ENCODE measurements at places on chromosomes 1 and 21.

GRCh38 chr1:40204856-40205255 is 42.9 kb upstream of the TMCO2 start:
- DNase-seq, result no peak

- no peak for DNase-seq
Observed at GRCh38 chr1:48687282-48688045, 89.2 kb downstream of the BEND5 start.

DNA sequence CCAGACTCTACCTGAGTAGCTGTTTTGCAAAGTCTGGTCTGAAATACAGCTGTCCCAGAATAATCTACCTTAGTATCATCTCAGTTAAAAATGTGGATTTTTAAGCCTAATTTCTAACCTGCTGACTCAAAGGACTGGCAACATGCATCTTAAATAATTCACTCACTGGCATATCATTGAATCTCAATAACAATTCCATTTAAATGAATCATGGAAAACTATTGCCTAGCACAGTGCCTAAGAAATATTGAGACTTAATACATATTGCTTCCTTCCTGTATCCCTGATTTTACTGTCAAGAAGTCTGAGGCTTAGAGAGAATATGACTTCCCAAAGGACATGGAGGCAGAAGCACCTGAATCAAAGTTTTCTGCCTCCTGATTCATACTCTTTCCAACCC is 3.1 kb downstream of the CCDC190 start:
- DNase-seq, result no peak

DNA sequence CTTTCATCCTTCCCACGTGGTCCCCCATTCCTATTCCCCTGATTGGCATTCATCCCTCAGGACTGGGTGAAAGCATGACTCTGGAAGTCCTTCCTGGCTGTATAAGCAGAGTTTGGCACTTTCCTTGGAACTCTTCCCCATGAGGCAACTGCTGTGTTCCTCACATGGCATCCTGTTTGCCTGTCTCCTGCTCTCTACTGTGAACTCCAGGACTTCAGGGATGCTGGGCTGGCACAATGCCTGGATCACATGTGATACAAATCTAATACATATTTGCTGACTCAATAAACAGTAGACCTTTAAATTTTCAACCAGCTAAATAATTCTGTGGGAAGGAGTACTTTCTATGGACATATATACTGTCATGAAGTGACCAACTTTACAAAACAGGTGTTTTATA is 46.8 kb upstream of the EDEM3 start:
- no peak for DNase-seq

GRCh38 chr1:170701962-170702361 is 38.0 kb downstream of the PRRX1 start:
- DNase-seq, result no peak

DNA sequence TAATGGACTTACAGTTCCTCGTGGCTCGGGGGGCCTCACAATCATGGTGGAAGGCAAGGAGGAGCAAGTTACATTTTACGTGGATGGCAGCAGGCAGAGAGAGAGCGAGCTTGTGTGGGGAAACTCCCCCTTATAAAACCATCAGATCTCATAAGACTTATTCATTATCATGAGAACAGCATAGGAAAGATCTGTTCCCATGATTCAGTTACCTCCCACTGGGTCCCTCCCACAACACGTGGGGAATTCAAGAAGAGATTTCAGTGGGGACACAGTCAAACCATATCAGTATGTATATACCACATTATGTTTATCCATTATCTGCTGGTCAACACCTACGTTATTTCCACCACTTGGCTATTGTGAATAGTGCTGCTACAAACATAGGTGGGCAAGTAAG is 352.3 kb upstream of the B3GALT2 start:
- DNase-seq, result no peak

GRCh38 chr1:165207853-165208515 is 148.5 kb downstream of the LMX1A start:
- DNase-seq, result no peak

- DNase-seq, result no peak
Observed at GRCh38 chr1:244296003-244296402, 155.7 kb downstream of the ADSS2 start.

DNA sequence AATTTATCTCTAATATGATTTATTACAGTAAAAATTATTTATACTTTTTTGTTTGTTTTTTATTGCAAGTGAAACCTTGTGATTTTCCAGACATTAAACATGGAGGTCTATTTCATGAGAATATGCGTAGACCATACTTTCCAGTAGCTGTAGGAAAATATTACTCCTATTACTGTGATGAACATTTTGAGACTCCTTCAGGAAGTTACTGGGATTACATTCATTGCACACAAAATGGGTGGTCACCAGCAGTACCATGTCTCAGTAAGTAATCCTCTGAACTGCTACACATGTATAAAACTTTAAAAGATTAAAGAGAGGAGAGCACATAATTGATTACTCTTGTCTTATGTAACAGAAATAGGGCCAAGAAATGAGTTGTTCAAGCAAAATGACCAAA is 4.5 kb downstream of the CFHR3 start:
- no peak for DNase-seq

DNA sequence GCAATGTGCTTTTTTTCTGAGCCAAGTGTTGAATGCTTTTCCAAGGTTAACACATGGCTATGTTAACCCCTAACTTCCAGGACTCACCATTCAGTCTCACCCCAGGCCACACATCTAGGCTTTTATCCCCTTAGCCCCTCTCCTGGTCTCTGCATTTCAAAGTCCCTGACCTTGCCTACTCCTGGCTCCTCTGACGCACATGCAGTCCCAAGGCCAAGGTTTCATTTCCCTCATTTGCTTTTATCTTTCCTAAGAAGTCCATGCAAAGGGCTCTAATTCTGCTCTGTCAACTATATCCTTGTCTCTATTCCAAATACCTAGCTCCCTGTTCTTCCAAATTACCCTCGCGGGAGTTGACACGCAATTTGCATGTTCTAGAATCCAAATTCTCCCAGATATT is 25.4 kb downstream of the SLC30A10 start:
- DNase-seq, result no peak

DNA sequence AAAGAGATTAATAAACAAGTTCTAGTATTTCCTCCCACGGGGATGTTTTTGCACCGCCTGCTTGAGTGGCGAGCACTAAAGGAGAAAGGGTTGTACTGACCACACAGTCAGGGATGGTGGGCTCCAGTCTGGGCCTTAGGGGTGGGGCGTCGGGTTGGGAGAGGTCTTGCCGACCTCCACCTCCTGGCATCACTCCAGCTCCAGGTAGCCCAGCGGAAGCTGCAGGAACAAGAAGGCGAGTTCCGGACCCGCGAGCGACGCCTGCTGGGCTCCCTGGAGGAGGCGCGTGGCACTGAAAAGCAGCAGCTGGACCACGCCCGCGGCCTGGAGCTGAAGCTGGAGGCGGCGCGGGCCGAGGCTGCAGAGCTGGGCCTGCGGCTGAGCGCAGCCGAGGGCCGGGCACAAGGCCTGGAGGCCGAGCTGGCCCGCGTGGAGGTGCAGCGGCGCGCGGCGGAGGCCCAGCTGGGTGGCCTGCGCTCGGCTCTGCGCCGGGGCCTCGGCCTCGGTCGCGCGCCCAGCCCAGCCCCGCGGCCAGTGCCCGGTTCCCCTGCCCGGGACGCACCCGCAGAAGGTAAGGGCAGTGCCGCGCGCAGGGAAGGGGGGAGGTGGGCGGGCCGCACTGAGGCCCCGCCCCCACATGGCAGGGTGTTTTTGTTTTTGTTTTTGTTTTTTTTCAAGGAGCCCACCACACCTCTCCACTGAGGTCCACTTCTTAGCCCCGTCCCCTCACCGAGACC is 19.7 kb downstream of the MFAP2 start:
- peak; percentile 74 for DNase-seq

- no peak for DNase-seq
Observed at GRCh38 chr21:45995686-45996179, 14.2 kb downstream of the COL6A1 start.

DNA sequence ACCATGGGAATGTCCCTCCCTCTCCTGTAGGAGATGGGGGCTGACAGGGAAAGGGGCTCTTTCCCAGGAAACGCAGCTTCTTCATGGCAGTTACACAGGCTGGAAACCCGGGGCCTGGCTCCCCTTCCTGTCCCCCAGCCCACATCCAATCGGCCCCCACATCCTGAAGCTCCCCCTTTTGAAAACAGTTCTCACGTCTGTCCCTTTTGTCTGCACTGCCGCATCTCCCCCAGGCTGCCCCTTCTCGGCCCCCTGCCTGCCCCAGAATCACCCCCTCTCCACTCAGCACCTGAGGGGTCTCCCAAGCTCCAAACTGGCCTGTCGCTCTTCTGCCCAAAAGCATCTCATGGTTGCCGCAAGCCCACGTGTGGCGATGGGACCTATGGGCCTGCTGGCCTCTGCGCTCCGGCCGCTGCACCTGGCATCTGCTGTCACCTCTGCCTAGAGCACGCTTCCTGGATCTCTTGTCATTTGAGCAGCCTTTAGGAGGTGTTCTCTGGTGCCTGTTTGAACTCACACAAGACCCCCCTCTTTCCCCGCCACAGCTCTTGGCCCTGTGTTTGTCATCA is 867 bp downstream of the SLC1A7 start:
- DNase-seq, result no peak

- DNase-seq, result no peak
Observed at GRCh38 chr1:200740571-200741208, 2.0 kb downstream of the CAMSAP2 start.

- DNase-seq, result no peak
Observed at GRCh38 chr21:37710546-37711285, 205.5 kb downstream of the KCNJ6 start.

DNA sequence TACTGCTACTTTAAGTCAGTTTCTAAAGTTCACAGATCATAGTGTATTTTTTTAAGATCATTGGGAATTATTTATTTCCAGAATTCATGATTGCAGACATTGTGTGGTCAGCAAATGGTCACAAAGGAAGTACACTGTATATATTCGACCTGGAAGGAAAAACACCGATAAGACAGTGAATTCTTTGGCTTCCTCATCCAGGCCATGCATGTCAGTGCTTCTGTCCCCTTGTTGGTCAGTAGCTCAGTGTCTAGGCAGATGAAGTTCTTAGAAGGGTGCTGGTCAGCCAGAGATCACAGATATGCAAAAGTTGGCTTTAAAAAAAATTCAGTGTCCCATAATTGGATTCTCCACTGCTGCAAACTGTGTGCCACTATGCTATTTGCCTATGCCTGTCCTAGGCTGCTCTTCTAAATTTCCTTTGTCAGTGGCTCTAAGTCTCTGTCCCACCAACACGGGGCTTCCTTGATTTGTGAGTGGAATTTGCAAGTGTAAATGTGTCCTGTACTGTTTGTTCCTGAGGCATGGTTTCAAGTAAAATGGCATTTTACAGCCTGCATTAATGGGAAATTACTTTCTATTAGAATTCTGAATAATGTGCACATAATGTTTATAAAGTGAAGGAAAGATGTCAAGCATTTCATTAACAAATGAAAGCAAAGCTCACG is 12.0 kb upstream of the VAMP4 start:
- DNase-seq, result no peak

- no peak for DNase-seq
Observed at GRCh38 chr1:119862276-119862675, 34.0 kb downstream of the ADAM30 start.

DNA sequence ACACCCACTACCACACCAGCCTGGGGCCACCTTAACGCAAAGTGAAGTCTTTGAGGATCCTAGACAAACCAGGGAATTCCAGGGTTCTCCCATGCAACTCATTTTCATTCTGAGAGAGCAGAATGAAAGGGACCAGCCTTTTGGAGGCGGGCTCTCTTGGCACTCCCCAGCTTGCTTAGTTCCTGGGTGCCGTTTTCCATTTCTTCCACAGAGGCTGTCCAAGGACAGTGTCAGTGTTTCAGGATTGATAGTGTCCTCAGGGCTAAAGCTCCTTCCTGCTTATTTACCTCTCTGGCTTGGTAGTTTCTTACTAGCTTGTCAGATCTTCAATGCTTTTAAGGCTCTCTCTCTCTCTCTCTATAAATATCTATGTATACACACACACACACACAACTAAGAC is 30.1 kb upstream of the GNG4 start:
- DNase-seq, result no peak

GRCh38 chr1:179910934-179911333 is 28.8 kb downstream of the TOR1AIP1 start:
- DNase-seq, result no peak

- DNase-seq, result no peak
Observed at GRCh38 chr1:14415396-14415795, 183.1 kb upstream of the KAZN start.

DNA sequence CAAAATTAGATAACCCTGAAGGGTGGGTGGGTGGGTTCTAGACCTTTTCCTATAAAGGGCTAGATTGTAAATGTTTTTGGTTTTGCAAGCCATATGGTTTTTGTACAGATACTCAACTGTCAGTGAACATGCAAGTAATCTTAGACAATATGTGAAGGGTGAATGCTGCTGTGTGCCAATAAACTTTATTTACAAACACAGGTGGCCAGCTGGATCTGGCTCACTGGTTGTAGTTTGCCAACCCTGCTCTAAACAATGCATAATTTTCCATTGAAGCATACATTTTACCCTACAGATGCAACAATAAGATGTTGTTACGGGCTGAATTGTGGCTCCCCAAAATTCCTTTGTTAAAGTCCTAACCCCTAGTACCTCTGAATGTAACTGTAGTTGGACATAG is 18.6 kb upstream of the TARBP1 start:
- DNase-seq, result no peak

GRCh38 chr1:54944610-54945392 is 35.6 kb upstream of the TMEM61 start:
- peak; percentile 44 for DNase-seq

DNA sequence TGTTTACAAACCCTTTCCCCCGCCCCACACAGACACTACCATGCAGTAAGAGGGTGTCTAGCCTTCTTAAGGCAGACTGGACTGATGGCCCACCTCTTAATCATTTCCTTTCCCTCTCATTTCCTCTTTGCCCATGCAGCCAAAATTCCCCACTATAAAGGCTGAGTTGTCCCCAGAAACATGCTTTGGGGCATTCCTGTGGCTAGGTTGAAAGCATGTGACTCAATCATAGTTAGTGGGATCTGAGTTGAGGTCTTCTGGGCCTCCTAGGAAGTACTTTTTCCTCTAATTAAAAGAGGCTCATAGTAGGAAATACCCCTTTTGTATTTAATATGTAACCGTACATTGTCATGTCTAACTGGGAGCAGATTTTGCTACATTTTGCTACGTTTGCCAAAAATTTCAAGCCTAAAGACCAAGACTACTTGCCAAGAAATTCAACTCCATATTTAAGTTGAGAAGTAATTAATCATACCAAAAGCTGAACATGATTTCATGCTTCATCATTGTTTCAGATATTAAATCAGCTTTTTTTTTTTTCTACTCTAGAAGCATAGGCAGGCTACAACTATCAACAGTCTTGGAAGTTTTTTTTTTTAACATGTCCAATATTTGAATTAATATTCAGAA is 174.7 kb downstream of the ADGRL4 start:
- no peak for DNase-seq

GRCh38 chr1:160244209-160244608 is 18.1 kb downstream of the DCAF8 start:
- no peak for DNase-seq

- no peak for DNase-seq
Observed at GRCh38 chr1:96688767-96689166, 32.8 kb upstream of the PTBP2 start.

DNA sequence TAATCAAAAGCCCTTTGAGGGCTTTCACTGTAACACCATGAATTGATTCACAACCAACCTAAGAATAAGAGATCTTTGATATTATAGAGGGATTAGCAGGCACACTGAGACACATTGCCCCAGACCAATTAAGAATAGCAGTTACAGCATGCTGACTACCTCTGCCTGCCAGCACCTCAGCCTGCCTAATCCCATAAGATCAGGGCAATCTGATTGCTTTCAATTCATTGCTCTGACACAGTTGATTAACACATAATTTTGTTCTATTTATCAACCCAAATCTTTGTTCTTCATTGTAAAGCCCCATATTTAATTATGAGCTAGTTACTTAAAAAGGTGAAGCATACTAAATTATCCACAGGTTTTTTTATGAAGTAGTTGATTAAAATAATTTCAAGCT is 548.8 kb upstream of the ZP4 start:
- no peak for DNase-seq

Measured in activated effector memory CD4-positive, alpha-beta T cell treated with Interleukin-2 at 50 U/mL for 16 hours (primary cell).